Left ventricle myocardium inferior (tissue), 1 donor: ENCODE measurements at places on chromosomes 5 and 9. TPM values are rescaled to one million over a fixed set of nuclear protein-coding genes. Genes with fewer than 3 reads are reported as not detected.

KCNV2 gene
- not detected for total RNA-seq

DNM1 gene
- 4.9 TPM for total RNA-seq

FOXD4L5 gene
- total RNA-seq = 0.08 TPM

PCDHB4 gene
- total RNA-seq = 0.80 TPM

TAS2R1 gene
- total RNA-seq = not detected

RLN1 gene
- not detected for total RNA-seq

LCN9 gene
- not detected for total RNA-seq

PCDHA2 gene
- not detected for total RNA-seq

KCTD16 gene
- 0.08 TPM for total RNA-seq

PPIC gene
- 47.5 TPM for total RNA-seq

GABRA1 gene
- total RNA-seq = not detected

TAF11L5 gene
- not detected for total RNA-seq

MED10 gene
- total RNA-seq = 26.3 TPM

RBM27 gene
- total RNA-seq = 15.9 TPM

RANBP17 gene
- total RNA-seq = 6.5 TPM

IFNB1 gene
- not detected for total RNA-seq

NFIL3 gene
- 25.6 TPM for total RNA-seq

CDH9 gene
- total RNA-seq = not detected

GRCh38 chr5:53023969-53024368 lies 34.8 kb downstream of the ITGA2 start:
- no peak for DNase-seq

GRCh38 chr9:37555786-37556185 lies 20.4 kb downstream of the FBXO10 start:
- DNase-seq = no peak

DNA sequence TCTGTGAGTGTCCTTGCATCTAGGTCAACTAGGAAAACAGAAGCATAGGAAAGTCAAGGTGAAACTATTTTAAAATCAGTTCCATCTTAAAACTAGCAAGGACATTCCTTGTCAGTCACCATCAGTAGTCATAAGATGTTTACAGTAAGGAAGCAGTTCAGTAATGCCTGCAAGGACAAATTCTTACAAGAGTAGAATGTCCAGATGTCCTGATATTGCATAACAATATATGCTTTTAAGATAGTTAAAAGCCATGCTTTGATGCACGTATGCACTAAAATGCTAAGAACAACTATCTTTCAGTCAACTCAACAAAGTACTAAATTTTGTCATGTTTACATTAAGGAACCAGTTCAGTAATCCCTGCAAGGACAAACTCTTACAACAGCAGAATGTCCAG lies 11.3 kb upstream of the SVEP1 start:
- no peak for DNase-seq

DNA sequence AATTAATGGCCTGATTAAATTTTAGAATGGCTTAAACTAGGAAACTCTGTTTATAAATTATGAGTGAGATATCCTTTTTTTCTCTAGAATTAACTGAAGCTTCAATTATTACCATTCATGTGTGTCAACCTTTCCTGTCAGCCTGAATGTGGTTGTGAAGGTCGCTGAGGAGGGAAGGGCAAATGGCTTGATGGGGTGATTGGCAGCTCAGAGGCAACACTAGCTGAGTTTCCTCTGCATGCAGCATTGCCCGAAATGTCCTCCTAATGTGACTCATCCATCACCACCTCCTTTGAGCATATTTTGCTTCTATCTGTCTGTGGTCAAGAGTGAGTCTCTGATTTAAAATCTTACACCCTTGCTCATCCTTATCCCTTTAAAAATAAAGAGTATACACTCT lies 281.9 kb downstream of the TENT4A start:
- DNase-seq = no peak

- DNase-seq = no peak
These were observed 68.0 kb downstream of the SIL1 start for GRCh38 chr5:139130214-139130613.

- no peak for DNase-seq
These were observed 5.7 kb upstream of the ADRB2 start for GRCh38 chr5:148820461-148821395.

DNA sequence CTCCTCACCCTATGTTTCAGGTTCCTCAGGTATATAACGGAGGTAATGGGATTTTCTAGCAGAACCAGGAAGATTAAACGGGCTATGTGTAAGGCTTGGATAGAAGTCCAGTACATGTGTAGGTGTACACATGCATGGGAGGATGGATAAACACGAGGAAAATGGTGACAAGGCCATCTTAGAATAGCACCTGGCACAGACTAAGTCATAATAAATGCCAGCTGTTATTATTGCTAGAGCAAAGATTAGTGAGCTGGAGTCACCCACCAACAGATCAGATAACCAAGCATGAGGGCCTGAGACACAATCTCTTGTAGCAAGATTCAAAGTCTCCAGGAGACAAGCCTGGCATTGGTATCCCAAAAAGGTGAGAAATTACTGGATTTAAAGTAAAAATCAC lies 21.1 kb downstream of the SPOCK1 start:
- DNase-seq = no peak

DNA sequence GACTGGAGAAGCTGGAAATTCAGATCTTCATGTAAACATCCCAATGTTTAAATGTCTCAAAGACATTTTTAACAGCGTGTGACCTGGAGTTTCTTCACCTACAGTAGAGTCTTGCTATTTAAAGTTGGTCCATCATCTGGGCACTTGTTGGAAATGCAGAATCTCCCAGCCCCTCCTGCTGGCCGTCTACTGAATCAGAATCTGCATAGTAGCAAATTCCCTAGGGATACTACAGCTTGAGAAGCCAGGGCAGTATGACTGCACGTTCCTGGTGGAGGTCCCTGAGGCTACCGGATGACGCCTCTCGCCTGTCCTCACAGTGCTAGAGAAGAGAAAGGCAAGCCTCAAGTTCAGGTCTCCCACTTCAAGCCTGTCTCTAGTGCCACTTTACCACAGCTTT lies 15.7 kb downstream of the SAP30L start:
- no peak for DNase-seq

- DNase-seq = no peak
These were observed 55.3 kb upstream of the FSD1L start for GRCh38 chr9:105392531-105392930.

DNA sequence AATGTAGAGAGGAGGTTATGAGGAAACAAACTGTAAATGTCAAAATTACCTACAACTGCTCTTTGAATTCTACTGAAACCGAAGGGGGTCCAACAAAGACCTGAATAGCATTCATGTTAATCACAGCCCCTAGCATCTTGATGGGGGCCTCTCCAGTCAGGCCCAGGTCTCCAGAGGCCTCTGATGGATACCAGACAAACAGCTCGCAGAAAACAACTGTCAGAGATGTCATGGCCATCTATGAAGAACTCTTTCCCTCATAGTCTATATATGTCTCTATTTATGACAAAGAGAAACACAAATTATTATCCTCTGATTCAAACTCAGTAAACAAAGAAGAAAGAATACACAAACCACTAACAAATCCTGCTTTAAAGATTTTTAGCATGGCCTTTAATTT lies 432.6 kb downstream of the CAAP1 start:
- DNase-seq = no peak

- DNase-seq = no peak
These were observed 143.7 kb downstream of the TTLL11 start for GRCh38 chr9:121949364-121949763.

DNA sequence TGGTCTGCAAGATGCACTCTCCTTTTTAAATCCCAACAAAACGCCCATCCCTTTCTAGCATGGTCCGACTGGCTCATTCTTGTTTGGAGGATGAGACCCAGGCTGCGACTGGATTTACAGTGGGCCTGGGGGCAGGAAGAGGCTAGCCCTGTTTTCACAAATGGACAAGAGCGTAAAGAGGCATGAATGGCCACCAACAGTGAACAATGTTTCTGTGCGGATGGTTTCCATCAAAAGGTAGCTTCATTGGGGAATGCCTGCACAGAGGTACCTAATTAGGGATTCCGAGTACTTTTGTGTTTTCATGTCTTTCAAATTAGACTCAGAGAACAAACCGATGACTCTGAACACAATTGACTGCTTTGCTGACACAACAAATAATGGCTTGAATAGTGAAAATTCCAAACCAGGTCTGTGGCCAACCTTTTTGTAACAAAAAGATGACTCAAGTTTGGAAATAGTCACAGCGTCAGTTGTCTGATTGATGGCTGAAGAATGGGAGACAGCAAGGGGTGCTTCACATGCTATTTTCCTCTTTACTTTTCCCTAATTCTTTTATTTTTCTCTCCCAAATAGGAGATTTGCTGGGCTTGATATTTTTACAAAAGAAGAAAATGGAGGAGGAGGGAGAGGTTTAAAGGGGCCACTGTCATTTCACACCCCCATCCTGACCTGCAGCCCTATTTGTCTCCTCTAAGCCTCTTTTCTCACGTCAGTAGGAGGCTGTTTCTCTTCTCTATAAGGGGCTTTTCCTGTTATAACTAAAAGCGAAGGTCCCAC lies 208.1 kb upstream of the S1PR3 start:
- no peak for DNase-seq

DNA sequence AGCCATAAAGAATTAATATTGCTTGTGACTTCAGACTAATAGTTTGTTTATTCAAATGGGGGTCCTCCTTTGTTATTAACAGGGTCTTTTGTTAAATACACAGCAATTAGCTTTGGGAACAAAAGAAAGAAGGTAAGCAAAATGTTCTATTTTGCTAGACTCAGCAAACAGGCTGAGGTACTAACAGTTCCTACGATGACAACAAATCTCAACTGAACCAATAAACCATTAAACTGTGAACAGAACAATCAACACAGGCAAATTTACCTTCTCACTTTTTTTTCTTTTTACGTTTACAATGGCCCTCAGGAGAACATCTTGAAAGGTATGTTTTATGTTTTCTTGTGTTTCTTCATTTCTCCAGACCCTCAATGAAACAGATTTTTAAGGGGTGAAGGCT lies 207.2 kb downstream of the NFIB start:
- DNase-seq = no peak

DNA sequence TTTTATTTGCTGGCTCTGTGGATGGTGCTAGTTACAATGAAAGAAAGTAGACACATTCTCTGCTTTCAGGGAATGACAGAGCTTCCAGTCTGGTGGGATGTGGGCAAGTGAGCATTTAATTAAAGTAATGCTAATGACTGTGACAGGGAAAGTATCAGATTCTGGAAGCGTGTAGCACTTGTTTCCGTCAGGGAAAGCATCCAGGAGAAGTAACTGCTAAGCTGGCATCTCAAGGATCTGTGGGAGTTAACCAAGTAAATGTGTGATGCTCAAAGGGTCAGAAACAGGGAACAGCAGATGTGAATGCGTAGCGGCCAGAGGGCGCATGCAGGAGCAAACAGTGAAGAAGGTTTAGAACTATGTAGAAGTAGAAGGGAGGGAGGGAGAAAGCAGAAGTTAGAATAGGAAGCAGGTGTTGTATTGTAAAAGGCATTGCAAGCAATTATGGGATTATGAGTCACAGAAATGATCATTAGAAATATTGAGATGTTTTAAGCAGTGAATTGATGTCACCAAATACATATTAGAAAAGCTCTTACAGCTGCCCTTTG lies 12.2 kb downstream of the KLHL9 start:
- DNase-seq = no peak

- no peak for DNase-seq
These were observed 12.3 kb downstream of the MAST4 start for GRCh38 chr5:66608501-66608900.

DNA sequence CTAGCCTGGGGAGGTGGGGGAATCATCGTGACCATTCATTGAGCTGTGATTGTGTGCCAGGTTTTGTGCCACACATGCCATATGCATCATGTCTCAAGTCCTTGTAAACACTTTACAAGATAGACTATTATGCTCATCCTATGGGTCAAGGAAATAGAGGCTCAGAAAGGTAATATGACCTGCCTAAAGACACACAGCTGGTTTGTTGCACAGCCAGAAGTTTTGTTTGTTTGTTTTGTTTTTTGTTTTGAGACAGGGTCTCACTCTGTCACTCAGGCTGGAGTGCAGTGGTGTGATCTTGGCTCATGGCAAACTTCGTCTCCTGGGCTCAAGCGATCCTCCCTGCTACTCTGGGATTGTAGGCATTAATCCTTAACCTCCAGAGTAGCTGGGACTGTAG lies 21.4 kb upstream of the CRB2 start:
- no peak for DNase-seq

GRCh38 chr9:8917956-8918739 lies 1118.6 kb upstream of the DMAC1 start:
- no peak for DNase-seq

- DNase-seq = no peak
These were observed 101.2 kb downstream of the HMHB1 start for GRCh38 chr5:143913008-143913752.

GRCh38 chr9:108860354-108860753 lies 1.7 kb upstream of the ACTL7A start:
- DNase-seq = no peak

DNA sequence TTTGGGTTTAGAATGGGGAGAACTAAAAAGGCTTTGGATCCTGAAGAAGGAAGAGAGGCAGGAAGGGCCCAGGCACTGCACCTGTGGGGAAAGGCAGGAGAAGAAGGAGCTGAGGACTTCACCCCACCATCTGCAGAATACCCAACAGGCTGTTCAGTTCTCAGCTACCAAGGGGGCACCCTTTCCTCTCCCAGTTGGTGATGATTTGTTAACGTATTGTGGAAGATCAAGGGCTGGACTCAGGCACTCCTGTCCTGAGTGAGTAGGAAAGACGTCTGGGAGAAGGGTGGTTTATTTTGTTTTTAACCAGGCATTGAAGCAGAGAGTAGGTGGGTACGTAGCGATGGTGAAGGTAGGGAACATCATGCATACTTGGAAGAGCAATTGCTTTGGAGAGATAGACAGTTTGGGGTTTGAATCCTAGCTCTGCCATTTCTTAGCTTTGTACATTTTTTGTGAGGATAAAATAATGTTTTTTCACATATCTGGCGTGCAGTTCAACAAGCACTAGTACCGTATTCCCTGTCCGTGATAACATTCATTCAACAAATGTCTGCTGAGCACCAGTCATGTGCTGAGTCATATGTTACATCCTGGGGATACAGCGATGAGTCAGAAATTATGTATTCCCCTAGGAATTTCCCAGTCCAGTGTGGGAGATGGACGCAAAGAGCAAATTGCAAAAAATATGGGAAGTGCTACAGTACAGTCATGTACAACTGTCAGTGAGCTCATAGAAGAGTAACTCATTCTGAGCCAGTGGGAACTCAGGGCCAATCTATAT lies 2.1 kb downstream of the MSANTD3 start:
- no peak for DNase-seq

- DNase-seq = no peak
These were observed 189.4 kb downstream of the BNC2 start for GRCh38 chr9:16680975-16681651.

GRCh38 chr5:39721394-39721793 lies 296.6 kb upstream of the DAB2 start:
- no peak for DNase-seq

- DNase-seq = no peak
These were observed 100.0 kb upstream of the CCDC152 start for GRCh38 chr5:42656651-42657015.

GRCh38 chr9:20030671-20031070 lies 241.8 kb upstream of the SLC24A2 start:
- no peak for DNase-seq

DNA sequence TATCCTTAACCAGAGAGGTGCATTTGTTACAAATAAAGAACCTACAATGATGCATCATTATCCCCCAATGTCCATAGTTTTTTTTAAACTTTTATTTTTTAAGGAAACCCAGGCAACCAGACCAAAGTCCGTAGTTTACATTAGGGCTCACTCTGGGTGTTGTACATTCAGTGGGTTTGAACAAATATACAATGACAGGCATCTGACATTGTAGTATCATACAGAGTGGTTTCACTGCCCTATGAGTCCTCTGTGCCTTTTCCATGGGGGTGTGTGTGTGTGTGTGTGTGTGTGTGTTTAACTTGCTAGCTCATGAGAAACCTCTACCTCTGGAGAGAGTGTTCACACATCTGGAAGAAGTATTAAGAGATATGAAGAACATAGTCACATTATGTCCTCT lies 141.5 kb downstream of the KDM4C start:
- no peak for DNase-seq
